ENCODE measurements at places on chromosomes 6 and 20. TPM values are rescaled to one million over a fixed set of nuclear protein-coding genes. Genes with fewer than 3 reads are reported as not detected.

The FILIP1 gene
- total RNA-seq, result under 0.01 TPM

GRCh38 chr20:58361481-58362205 lies 27.4 kb upstream of the VAPB start:
- no peak for DNase-seq

The PSORS1C1 gene
- 0.27 TPM for total RNA-seq

The SPACA1 gene
- not detected for total RNA-seq

The LATS1 gene
- total RNA-seq, result 24.5 TPM

The EEF1A1 gene
- 27,910 TPM for total RNA-seq

The MOG gene
- total RNA-seq, result not detected

The TFAP2D gene
- total RNA-seq, result not detected

GRCh38 chr6:87378947-87379346 lies 28.8 kb upstream of the CFAP206 start:
- no peak for DNase-seq

The ARG1 gene
- total RNA-seq, result under 0.01 TPM

GRCh38 chr6:135043846-135044245 lies 10.8 kb downstream of the HBS1L start:
- DNase-seq, result no peak

The GLP1R gene
- not detected for total RNA-seq

DNA sequence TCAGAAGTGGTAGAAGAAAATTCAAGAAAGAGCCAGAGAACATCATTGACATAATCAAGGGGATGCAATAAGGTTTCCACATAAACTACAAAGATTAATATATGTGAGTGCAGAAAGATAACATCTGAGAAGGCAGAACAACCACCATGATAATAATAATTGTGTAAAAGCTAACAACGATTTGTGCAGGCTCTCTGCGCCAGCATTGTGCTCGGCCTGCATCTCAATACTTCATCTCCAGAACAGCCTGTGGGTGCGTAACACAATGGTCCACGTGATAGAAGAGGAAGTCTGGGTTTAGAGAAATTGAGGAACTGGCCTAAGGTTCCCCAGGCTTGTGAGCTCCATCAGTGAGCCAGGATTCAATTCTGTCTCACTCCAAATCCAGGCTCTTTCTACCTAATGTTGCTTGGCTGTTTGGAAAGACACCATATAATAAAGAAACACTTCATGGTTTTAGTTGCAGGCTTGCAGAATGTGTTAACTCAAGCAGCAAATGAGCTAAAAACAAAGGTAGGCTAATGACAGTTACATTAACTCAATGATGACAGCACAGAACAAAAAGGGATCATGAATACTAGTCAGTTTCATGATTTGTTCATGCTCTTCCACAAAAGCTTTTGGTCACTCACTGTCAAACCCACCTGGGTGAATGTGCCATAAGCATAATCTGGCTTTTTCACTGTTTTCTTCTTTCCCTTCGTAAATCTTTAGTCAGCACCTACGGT lies 71.2 kb downstream of the LY86 start:
- no peak for DNase-seq

The HCK gene
- 23.4 TPM for total RNA-seq

DNA sequence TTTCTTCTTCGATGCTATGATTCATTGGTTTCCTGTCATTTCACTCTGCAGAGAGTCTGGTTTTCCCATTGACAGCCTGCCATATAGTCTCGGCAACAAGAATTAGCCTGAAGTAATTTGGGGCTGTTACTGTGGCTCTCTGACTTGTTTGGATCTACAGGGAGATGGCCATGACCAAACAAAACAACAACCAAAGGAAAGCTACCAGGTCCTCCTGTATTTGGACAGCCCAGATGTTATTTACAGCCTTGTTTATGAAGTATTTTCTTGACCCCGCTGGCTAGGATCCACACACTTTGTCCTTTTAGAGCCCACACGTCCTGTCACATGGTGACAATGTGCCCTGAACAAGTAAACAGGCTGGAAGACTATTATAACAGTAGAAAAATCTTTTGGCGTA lies 111.4 kb upstream of the PREP start:
- no peak for DNase-seq
